Myocyte (in vitro differentiated cells): ENCODE measurements at places on chromosomes 12 and 14. TPM values are rescaled to one million over a fixed set of nuclear protein-coding genes. Genes with fewer than 3 reads are reported as not detected.

Gene KLRC1
- not detected in 2 replicates for total RNA-seq

Gene LMNTD1
- total RNA-seq: not detected in 2 replicates

DNA sequence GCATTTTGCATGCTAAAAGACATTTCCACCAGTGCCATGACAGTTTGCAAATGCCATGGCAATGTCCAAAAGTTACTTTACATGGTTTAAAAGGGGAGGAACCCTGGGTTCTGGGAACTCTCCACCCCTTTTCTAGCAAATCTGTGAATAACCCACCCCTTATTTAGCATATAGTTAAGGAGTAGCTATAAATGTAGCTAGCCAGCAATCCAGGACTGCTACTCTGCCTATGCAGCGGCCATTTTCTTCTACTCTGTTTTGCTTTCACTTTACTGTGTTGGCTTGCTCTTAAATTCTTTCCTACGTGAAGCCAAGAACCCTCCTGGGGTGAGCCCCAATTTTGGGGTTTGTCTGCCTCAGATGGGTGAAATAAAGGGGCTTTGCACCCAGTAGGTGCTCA lies 141.0 kb downstream of the PTPN11 start:
- no peak for DNase-seq

Gene KRT75
- not detected in 2 replicates for total RNA-seq

GRCh38 chr14:91125271-91125660 lies 11.4 kb downstream of the DGLUCY start:
- no peak for DNase-seq

DNA sequence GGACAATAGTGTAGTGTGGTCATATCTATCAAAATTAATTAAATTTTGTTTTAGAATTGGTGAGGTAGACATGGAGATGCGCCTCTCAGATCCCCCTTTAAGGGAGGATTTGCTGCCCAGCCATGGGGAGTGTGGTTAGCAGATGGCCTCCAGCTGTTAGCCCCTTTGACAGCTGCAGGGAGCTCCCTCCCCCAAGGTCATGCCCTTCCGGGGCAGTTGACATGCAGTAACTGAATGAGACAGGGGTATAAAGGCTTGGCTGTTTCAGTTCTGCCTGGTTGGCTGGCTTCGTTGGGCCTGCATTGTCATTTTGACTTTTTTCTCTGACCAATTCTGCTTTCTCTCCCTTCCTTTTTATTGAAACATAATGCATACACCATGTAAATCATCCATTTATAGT lies 291.5 kb upstream of the SRRM4 start:
- DNase-seq: peak; percentile 8

Gene NPFF
- not detected in 2 replicates for total RNA-seq

GRCh38 chr12:14913381-14913781 lies 25.0 kb downstream of the ERP27 start:
- no peak for DNase-seq

- DNase-seq: peak; percentile 12
These were observed 139.4 kb upstream of the KRR1 start for GRCh38 chr12:75650595-75651341.

DNA sequence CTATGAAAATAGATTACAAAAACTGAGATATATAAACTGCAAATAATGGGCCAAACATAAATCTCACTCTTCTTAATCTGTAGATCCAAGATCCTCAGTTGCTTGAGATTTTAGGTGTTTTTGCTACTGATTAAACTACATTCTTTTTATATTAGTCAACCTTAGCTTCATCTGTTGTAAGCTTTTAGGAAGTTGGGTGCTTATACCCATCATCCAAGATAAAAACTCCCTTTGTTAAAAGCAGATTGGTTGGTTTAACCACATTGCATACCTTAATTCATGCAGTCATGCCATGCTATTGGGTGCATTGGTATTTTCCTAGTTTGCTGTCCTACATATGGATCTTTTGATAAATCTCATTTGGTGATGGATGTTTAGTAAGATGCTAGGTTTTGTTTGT lies 46.2 kb upstream of the DIP2B start:
- no peak for DNase-seq

GRCh38 chr12:67773896-67774295 lies 125.4 kb downstream of the DYRK2 start:
- DNase-seq: no peak

Gene ST8SIA1
- 1.6 and 5.6 TPM in 2 replicates for total RNA-seq

Gene NAV3
- total RNA-seq: 17.1 and 70.5 TPM in 2 replicates

Gene LRIG3
- 14.4 and 19.1 TPM in 2 replicates for total RNA-seq

Gene PPP1R36
- 0.35 TPM in 1 of 2 replicates, not detected in the other for total RNA-seq

- no peak for DNase-seq
These were observed 571.5 kb upstream of the FBXO33 start for GRCh38 chr14:40003773-40004172.

DNA sequence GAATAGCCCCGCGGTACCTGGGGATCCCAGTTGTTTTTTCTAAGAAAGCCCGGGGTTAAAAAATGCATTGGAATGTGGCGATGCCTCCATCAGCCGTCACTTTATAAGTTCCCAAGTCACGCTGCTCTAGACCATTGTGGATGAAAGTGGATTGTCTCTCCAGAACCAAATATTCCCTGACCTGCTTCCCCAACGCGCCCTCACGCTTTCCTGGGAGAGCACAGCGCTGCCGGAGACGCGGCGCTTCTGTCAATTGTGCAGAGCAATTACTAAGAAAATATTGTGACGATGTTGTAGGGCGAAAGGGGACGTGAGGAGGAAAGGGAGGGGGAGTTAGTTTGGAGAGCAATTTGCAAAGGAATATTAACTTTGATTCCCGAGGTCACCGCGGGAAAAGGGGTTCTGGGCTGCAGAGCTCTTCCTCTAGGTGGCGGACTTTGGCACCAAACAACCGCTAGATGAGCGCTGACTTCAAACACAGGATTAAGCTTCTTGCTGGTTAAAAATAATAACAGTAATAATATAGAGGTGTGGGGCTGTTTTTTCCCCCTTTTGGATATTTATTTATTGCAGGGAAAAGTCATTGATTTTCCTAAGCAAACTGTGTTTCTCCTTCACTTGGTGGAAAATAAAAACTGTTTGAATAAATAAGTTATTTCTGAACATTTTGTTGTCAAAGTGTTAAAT lies 9.6 kb upstream of the FOXG1 start:
- DNase-seq: peak; percentile 40

Gene KLHDC2
- total RNA-seq: 96.8 and 101 TPM in 2 replicates

- peak; percentile 81 for DNase-seq
These were observed 21.0 kb downstream of the NDUFA12 start for GRCh38 chr12:94982456-94982855.

DNA sequence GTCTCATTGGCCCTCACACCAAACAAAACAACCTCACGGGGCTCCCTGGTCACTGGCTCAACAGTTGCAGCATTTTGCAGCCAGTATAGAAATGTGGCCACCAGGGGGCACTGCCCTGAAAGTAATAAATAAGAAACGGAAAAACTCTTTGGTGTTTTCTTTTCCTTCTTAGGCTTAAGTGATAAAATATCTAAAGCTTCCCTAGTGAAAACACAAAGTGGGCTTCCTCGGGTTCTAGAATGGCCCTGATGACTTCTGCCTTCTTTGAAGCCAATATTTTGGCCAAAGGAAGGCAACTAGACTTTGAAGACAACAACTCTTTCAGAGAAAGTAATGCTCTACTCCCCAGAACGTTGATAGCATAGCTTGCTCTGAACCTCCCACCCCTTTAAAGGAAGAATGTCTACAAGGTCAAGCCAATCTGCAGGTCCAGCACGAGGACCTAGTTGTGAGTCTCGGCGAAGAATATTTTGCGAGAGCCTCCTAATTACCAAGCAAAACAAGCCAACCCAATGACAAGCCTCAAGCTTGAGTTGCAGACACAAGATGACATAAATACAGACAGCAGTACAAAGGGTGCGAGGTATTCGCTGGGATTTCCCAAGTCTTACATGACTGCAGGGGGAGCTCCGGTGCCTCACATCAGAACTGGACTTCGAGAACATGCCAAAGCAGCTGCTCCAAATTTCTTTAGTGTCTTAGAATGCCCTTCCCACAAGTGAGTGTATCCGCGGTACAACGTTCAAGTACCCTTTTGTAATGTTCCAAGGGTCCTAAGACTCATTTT lies 2.6 kb downstream of the ITPK1 start:
- DNase-seq: peak; percentile 87

Gene IL31
- total RNA-seq: not detected in 2 replicates

GRCh38 chr12:115973066-115973465 lies 304.4 kb downstream of the MED13L start:
- no peak for DNase-seq

DNA sequence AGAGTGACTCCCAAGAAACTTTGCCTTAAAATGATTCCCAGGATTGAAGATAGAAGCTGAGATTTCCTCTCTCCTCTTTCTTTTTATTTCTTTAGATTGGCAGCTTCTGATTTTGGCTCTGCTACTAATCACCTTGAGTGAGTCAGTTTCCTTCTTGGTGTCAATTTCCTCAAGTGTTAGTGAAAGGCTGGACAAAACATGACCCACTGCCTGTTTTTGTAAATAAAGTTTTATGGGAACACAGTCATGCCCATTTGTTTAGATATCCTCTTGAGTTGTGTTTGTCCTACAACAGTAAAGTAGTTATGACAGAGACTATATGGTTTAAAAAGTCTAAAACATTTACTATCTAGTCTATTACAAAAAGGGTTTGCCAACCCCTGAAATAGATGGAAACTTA lies 227.2 kb upstream of the TBX3 start:
- DNase-seq: no peak

GRCh38 chr12:77891518-77892147 lies 60.9 kb downstream of the NAV3 start:
- DNase-seq: no peak

Gene CMA1
- total RNA-seq: not detected in 2 replicates

- no peak for DNase-seq
These were observed 75.2 kb downstream of the TNFAIP2 start for GRCh38 chr14:103198131-103199105.

GRCh38 chr12:67501362-67501761 lies 147.2 kb upstream of the DYRK2 start:
- DNase-seq: peak; percentile 24

GRCh38 chr14:100668352-100668751 lies 58.3 kb upstream of the DLK1 start:
- DNase-seq: no peak

DNA sequence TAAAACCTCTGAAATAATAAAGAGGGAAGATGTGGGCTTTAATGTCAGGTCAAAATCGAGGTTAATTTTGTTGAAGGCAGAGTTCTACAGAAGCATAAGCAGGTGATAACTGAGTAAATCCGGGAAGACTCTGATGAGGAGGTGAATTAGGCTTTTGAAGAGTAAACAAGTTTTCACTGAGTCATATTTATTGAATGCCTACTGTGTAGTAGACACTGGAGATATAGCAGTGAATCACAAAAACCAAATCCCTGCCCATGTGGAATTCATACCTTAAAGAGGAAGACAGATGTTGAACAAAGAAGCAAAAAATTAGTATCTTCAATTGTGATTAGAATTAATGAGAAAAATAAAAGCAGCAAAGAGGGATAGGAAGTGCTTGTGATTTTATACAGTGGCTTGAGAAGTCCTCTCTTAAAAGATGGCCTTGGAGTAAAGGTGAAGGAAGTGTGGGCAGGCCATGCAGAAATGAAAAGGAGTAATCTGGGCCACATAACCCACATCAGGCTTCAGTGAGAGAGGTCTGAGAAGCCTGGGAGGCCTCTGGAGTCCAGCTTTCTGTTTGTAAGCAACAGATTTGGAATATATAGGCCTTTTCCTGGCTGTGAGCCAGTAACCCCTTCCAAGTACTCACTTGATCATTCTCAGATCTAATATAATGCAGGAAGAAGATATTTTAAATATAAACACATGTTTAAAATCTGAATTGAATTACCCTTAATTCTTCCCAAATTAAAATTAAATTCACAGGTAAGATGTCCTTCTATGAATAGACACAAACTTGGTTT lies 46.7 kb downstream of the BHLHE41 start:
- DNase-seq: no peak
